ENCODE measurements at places on chromosomes 3 and 15.

DNA sequence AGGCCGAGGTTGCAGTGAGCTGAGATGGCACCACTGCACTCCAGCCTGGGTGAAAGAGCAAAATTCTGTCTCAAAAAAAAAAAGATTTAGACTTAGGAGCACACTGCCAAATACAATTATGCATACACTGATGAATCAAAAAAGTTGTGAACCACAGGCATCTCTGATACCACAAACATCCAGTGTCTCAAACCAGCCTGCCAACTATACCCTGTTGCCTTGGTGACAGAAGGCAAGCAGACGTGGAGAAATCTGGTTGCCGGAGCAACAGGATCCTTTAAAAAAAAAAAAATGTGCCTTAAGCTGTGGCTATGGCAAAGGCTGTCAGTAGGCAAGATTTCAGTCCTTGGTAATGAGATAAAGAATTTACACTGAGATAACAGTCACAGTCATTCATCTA lies 202.3 kb downstream of the NEK10 start:
- peak; percentile 98 for DNase-seq

DNA sequence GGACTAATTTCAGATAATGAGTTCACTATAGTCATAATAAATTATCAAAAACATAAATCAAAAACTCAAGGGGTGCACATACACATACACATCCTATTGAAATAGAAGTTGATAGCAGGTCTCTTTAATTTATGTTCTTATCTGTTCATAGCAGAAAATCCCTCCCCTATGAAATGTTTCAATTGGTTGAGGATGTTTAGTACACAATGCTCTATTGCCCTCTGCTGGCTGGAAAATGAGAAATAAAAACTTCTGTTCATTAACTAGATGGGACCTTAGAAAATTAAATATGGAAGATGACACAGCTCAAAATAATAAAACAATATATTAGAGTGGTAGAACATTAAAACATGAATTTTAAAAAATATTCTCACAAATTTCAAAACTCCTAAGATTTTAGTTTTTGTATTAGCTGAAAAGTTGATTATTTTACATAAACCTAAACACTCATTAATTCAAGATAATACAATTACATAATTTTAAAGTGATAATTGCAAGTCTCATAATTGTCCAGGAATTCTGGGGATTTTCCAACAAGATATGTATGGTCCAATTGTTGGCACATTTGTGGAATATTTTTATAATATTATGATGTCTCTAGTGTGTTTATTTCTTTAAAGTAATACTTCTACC lies 735.0 kb downstream of the ROBO1 start:
- DNase-seq, result no peak

DNA sequence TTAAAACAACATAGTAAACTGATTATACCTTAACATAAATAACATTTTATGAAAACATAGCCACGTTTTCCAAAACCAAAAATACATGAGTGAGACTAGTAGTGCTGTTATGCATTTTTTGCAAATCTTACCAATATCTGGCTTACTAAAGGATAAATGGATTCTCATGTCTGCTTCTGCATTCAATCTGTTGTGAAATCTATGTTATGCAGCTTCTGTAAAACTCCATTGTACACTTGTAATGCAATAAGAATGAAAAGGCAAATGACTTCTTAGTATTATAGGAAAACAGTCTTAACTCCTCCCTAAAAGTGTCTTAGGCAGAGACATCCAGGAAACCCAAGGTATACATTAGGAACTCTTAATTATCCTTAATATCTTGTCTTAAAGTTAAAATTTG lies 330.9 kb upstream of the THBS1 start:
- no peak for DNase-seq

DNA sequence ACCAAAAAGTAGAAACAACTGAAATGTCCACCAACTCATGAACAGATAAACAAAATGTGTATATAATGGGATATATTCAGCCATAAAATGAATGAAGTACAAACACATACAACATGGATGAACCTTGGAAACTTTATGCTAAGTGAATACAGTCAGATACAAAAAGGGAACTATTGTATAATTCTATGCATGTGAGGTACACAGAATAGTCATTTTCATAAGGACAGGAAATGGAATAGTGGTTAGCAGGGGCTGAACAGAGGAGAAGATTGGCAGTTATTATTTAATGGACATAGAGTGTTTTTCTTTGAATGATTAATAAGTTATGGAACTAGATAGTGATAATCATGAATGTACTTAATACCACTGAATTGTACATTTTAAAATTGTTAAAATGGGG lies 20.0 kb upstream of the TRANK1 start:
- no peak for DNase-seq

GRCh38 chr3:195868866-195869412 lies 39.4 kb downstream of the TNK2 start:
- DNase-seq, result no peak

- no peak for DNase-seq
Measured at GRCh38 chr3:50369012-50369670, 9.8 kb upstream of the TMEM115 start.

- no peak for DNase-seq
Measured at GRCh38 chr15:41610048-41610447, 50.2 kb upstream of the MGA start.

DNA sequence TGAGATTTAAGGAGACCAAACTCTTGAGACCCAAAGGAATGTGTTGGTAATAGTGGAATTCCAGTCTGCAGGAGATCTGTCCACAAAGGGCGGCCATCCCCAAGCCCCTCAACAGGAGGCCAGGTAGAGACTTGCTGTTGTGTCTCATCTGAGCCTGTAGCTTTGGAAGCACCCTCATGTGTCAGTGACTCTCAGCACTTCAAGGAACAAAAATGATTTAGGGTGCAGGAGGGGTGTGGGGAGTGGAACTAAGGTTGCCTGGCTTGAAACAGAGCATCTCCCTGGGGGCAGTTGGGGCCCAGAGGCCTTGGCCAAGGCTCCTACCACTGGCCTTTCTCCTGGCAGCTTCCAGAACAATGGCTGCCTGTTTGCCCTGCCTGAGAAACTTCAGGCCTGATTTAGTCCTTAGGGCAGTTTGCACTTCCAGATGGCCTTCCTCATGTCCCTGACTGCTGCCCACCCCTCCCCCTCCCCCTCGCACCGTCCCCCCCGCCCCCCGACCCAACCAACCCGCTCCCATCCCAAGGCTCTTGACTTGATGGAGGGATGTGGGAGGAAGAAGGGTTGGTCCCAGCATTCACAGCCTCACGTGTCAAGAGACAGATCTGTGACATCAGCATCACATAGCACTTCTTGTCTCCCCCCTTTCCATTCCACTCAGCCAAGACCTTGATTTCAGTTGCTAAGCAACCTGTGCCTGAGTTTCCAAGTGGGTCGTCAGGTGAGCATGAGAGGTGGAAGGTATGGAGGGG lies 77.1 kb downstream of the CORO2B start:
- no peak for DNase-seq

DNA sequence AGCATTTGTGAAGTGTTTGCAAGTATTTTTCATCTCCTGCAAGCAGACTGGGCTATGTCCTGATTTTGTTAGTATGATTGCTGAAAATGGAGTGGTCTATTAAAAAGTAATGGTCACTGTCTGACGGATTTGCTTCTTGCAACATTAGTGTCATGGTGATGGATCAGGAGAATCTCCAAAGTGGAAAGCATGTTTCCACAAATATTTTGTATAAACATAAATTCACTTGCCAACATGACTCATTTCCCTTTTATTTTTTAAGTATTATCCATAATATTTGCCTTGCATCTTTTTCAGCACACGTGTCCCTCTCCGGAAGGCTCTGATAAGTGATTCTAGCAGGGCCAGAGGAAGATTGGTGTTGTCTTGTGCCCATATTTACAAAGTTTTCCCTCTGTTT lies 27.4 kb upstream of the CACNA2D3 start:
- no peak for DNase-seq

DNA sequence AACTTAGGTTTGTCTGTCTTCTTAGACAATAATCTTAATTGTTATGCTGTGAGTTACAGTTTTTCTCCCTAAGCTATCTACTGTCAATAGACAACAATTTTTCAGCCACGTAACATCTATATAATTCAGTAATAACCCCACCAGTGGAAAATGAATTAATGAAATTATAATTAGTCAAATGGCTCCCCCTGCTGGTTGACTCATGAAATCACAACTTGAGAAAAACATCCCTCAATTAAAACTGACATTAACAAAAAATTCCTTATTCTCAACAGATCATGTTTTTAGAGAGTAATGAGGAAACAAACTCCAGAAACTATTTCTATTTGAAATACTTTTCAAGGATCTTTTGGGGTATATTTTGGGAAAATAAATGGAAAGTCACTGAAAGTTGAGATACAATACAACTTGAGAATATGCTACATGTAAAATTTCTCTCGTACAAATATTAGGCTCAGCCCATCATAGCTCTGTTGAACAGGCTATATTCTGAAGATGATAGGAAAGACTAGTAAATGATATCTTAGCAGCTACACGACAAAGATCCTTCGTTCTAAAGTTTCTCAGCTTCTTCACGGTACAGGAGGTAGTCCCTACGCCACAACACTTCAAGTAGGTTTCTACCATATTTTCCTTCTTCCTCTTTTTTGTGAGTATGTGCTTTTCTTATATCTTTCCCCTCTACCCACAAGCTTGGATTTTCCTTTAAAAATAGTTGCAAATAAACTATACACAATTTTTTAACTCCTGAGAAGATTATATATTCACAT lies 20.7 kb downstream of the PPP1R2 start:
- no peak for DNase-seq

- DNase-seq, result no peak
Measured at GRCh38 chr3:114089675-114090074, 33.1 kb downstream of the QTRT2 start.

GRCh38 chr15:71476823-71477222 lies 333.5 kb upstream of the NR2E3 start:
- no peak for DNase-seq

DNA sequence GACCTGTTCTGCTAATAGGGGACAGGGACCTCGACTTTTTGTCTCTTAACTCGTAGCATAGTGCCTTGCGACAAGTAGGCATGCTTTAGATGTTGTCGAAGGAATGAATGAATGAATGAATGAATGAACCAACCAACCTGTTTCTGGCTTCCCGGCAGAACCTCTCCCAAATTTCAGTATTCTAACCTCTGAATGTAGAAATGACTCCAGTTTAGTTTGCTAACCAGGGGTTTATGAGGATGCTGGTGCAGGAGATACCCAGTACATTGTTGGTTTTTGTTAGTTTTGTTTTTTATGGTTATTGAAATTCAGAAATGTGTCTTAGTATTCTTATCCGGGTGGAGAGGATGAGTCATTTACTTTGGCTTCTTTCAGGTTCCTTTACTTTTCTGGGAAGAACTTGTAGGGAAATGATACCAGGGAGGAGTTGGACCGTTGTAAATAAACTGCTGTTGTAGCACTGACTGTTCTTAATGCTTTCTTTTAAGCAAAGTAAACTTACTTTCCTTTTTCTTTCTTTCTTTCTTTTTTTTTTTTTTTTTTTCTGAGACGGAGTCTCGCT lies 29.6 kb upstream of the EHHADH start:
- DNase-seq, result no peak

DNA sequence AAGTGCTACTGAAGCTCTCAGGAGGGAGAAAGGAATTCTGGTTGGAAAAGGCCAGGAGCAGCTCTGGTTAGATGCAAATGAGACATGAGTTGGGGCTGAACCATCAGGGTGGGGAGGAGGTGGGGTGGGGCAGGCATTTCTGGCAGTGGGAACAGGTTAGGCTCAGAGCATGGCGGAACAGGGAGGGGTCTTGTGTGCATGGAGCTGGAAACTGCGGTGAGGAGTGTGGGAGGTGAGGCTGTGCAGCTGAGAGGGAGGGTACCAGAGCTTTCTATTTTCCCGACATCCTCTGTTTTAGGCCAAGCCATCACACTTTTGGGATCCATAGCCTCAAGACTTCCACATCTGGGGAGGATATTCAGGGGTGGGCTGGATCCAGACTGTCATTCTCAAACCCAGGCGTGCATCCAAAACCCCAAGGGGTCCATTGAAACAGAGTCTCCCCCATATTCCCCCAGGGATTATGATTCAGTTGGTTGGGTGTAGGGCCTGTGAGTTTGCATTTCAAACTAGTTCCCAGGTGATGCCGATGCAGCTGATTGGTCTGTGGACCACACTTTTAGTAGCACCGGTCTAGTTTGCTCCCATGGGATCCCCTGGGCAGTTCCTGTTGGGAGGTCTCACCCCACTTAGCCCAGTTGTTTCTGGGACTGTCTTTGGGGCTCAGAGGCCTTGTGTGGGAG lies 100.9 kb upstream of the TLE3 start:
- no peak for DNase-seq

- no peak for DNase-seq
Measured at GRCh38 chr3:108724101-108724500, 33.1 kb downstream of the RETNLB start.

GRCh38 chr15:80155001-80155377 lies 2.2 kb downstream of the FAH start:
- no peak for DNase-seq

DNA sequence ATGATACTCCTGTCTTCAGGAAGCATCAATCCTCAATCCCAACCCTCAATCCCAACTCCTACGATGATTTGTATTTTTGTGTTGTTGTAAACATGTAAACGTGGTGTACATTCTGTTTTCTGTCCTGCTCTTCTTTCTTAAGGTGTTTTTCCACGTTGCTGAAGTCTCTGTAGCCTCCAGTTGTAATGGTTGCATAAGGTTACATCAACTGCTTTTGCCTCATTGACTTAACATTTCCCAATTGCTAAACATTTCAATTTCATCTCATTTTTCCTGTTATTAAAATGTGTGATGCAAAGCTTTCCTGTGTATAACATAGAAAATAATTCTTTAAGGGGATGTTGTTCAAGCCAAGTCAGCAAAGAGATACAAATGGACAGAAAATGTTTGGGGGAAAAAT lies 33.4 kb downstream of the HRH1 start:
- no peak for DNase-seq

DNA sequence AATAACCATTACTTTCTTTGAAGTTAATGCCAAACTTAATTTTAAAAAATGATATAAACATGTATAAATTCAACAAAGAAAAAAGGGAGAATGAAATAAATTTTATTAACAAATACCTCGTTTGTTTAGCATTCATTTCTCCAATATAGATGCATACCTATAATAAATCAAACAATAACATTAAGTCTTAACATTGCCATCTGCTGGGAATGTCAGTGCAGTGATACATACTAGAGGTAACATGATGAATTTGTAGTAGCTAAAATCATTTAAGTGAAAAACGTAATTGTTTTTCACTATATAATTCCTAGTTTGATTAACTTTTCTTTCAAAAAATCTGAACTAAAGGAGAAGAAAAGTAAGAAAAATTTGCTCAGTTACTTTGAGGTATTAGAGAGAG lies 340.2 kb upstream of the CBLB start:
- DNase-seq, result no peak

GRCh38 chr3:183519891-183520290 lies 35.6 kb downstream of the KLHL6 start:
- no peak for DNase-seq

DNA sequence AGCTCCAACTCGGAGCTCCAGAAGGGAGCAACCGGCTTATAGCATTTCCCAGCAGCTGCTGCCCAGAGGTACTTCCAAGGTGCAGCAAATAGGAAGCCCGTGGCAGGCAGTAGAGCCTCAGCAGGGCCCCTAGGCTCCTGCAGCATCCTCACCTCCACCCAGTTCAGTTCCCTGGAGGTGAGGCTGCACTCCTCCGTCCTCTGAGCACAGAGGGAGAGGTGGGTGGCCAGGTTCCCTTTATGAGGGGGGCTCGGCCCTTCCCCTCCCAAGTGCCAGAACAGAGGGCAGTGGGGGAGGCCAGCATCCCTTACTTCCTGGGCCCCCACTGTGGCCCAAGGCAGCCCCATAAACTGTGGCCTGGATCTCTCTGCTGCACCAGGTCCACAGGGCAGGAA lies 150.2 kb downstream of the ATP10A start:
- no peak for DNase-seq

GRCh38 chr15:42152196-42152920 lies 4.1 kb downstream of the PLA2G4F start:
- DNase-seq, result no peak
